ENCODE measurements at places on chromosomes 2 and 18.
A peak's percentile ranks its signal among the peaks of the same experiment; 100 is the strongest.

- DNase-seq = no peak
Measured at GRCh38 chr2:56133931-56134629, 49.7 kb upstream of the CCDC85A start.

DNA sequence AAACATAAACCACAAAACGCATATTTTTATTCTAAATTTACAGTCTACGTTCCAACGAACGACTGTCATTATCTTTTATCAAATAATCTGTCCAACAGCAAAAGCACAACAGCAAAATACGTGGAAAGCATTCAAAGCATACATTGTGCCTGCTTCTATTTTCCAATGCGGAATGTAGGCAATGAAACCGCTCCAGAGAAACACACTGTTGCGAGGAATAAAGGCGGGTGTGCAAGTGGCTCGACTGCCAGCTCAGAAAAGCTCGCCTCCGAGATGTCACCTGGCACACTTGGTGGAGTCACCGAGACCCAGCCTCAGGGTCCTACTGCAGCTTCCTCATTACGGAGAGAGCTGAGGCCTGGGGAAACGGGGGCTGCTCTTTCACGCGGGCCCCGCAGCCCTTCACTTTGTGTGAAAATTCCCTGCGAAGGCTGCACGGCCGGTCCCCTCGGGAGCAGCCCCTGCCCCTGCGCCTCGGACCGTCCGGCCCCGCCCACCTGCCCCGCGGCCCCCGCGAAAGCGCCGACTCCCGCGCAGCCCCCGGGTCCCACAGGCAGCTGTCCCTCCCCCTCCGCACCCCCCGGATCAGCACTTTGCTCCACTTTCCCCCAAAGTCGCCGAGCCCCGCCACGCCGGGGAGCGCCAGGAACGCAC is 752 bp downstream of the MGAT4A start:
- DNase-seq = peak; percentile 55

DNA sequence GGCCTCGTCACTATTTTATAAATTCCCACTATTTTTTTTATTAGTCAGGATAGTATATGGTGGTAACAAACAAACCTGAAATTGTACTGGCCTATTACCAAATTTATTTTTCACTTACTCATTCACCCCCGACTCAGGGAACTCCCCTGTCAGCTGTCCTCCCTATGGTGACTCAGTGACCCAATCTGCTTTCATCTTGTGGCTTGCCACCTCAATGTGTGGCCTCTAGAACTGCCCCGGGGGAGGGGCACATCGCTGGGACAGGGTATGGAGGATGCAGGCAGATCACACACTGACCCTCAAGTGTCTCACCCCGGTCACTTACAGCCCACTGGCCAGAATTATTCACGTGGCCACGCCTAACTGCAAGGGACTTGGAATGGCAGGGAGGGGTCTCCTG is 71.6 kb downstream of the ACTR2 start:
- DNase-seq = peak; percentile 82

DNA sequence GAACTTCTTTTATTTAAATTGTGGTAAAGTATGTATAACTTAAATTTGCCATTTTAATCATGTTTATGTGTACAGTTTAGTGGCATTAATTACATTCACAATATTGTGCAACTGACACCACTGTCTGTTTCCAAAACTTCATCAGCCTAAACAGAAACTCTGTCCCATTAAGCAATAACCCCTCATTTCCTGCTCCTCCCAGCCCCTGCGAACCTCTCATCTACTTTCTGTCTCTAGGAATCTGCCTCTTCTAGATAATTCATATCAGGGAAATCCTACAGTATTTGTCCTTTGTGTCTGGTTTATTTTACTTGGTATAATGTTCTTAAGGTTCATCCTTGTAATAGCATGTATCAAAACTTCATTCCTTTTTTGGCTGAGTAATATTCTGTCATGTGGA is 75.1 kb downstream of the BOLA3 start:
- no peak for DNase-seq

GRCh38 chr18:13800505-13801259 is 23.3 kb upstream of the MC5R start:
- peak; percentile 60 for DNase-seq

GRCh38 chr2:30912056-30912455 is 104.8 kb upstream of the CAPN13 start:
- DNase-seq = no peak

Measured in stimulated activated naive CD8-positive, alpha-beta T cell treated with anti-CD3 and anti-CD28 coated beads, Interleukin-15, Interleukin-2, amounts not matched to agents 100 U/mL and 50 U/mL, for 24 hours (primary cell).